Vagina (tissue), 2 donors: ENCODE measurements at places on chromosomes 3 and 15.

GRCh38 chr3:52681596-52681995, 4.1 kb downstream of the PBRM1 start:
- DNase-seq: no peak

GRCh38 chr3:94336046-94336753, 273.3 kb downstream of the NSUN3 start:
- DNase-seq: no peak

- DNase-seq: no peak
Observed at GRCh38 chr3:188233320-188233719, 79.4 kb downstream of the LPP start.

DNA sequence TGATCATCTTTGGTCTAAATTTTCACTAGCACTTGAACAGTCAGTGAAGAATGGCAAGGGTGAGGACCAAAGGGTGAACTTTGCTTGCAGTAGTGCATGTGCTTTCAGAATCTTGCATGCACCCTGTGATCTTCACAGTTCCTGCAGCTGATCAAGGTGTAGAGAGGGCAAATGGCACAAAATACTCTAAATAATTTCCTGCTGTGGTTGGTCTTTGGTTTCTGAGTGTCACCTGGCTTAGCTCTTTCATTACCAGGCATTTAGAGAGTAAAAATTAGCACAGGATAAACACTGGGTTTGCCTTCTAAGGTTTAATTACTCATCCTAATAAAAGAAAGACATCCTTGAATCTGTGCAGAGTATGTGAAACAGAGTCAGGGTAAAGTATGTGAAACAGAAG, 11.4 kb downstream of the TIPARP start:
- no peak for DNase-seq

DNA sequence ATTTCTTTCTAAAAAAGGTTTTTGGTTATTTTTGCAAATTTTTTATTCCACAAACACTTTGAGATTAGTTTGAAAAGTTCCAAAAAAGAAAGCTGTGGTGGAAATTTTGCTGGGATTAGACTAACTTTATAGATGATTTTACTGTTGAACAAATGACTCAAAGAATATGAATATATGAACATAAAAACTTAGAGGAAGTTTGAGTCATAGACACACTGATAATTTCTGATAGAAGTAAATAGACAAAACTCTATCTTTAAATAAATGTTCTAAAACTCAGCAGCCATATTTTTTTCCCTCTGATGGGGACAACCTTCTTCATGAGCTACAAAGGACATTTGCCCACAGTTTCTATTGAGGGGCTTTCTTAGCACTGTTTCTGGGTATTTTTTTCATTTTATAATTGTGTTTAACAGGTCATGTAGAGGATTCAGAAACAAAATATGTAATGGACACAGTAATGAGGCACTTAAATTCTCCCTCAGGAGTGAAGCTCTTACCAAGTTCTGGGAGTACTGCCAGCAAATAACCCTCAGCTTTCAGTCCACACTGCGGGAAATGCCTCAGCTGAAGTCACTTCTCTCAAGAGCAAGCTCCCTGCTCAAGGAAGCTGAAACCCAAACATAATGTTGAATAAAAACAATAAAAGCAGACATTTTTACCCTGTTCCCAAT, 157.6 kb downstream of the NFKBIZ start:
- DNase-seq: no peak

- no peak for DNase-seq
Observed at GRCh38 chr15:42130246-42130986, 26.0 kb downstream of the PLA2G4F start.

GRCh38 chr3:126946405-126946804, 36.5 kb upstream of the PLXNA1 start:
- no peak for DNase-seq

- DNase-seq: no peak
Observed at GRCh38 chr3:105119801-105120340, 246.8 kb upstream of the ALCAM start.

DNA sequence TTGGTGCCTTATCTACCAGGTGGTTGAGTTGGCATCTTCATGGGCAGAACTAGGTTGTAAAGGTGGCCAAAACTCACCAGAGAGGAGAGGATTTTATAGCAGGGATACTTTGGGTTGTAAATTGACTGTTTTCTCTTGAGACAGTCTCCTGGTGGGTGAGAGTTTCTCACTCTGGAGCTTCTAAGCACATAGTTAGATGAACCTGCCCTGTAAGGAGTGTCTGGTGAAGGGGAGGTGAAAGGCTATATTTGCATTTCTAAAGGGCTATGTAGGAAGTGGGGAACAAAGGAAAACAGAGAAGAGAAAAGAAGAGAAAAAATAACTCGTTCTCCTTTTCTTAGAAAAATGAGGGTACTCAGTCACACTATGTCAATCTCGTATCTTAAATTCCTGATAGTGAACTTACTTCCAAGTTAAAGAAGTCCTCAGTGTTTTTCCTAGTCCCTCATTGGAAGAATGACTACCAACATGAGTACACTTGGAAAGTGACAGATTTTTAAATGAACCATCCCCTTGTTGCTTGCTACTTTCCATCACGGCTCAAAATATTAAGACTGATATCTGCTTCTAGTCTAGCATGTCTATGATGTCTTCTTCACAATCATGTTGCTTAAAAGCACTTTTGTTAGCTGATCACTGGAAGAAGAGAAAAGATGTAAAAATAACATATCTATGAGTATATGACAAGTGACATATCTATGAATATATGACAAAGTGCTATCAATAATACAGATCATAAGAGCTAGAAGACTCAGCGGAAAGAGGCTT, 113.8 kb upstream of the P2RY1 start:
- DNase-seq: no peak

GRCh38 chr15:77753281-77753873, 120.7 kb upstream of the LINGO1 start:
- no peak for DNase-seq

DNA sequence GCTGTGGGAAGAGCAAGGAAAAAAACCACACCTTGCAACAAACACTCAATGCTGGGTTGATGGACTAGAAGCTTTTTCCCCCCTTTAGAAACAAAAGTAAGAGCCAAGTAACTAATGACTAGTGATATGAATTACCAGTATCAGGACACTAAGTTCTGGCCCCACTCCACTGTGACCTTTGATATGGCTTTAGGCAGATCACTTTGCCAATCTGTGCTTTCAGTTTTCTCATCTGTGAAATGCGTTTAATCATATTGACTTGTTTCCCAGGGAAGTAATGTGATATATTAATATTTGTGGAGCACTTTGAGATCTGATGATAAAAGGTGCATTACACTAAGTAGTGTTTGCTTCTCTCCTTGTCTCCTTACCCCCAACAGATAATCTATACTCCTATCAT, 319.3 kb upstream of the SATB1 start:
- DNase-seq: no peak

- DNase-seq: no peak
Observed at GRCh38 chr15:100468285-100468684, 60.5 kb downstream of the CERS3 start.

DNA sequence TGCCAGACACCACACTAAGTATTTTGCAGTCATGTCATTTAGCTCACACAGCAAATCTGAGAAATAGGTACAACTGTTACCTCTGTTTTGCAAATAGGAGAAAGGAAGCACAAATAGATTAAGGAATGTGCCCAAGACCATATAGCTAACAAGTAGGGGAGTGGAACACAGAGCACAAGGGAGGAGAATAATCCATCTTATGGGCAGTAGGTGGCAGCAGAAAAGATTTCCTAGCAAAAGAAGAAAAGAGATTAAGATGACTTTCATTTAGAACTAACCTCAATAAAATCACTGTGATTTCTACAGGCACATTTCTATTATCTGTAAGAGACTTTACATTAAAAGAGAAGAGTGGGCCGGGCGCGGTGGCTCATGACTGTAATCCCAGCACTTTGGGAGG, 49.1 kb downstream of the NR1I2 start:
- DNase-seq: no peak

DNA sequence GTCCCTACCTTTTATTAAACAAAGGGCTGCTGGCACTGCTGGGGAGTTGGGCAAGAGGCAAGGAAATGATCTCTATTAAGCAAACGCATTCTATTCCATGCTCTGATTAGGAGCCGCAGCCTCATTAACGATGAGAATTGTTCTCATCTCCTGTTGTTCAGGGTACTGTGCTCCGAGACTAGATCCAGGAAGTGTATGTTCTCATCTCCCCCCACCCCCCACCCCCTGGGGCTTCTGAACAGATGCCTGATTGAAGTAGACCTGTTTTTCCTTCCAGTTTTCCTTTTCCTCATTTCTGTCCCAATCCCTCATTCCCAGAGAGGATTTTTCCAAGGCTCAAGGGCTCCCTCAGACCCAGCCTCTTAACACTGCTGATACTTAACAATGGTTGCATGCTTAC, 81.6 kb upstream of the FEZF2 start:
- DNase-seq: no peak

- DNase-seq: no peak
Observed at GRCh38 chr3:62795978-62796657, 79.1 kb downstream of the CADPS start.

GRCh38 chr3:171055336-171056178, 29.0 kb upstream of the SLC2A2 start:
- DNase-seq: no peak

GRCh38 chr3:159763011-159763601, 225.5 kb upstream of the IL12A start:
- DNase-seq: no peak

- DNase-seq: no peak
Observed at GRCh38 chr15:99390667-99391066, 139.4 kb downstream of the LRRC28 start.

GRCh38 chr3:28906561-28907310, 374.1 kb upstream of the RBMS3 start:
- no peak for DNase-seq

GRCh38 chr15:71189718-71190117, 74.4 kb downstream of the THSD4 start:
- DNase-seq: no peak

- DNase-seq: no peak
Observed at GRCh38 chr3:52796411-52796810, 1.8 kb downstream of the ITIH3 start.

DNA sequence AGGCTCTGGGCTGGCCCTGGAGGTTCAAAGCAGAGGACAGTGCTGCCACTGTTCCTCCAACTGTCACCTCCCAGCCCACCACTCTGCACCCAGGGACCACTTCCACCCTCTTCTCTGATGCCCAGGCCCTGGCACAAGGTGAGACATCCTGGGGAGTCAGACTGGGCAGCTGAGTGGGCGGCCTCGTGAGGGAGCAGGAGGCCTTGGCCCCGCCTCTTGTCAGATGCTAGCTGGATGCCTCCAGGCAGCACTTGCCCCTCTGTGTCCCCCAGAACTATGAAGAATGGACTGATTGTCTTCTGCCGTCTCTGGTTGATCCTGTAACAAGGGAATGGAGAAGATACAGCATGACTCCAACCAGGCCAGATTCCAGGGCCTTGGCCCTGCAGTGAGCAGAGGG, 191.0 kb upstream of the LINGO1 start:
- no peak for DNase-seq

DNA sequence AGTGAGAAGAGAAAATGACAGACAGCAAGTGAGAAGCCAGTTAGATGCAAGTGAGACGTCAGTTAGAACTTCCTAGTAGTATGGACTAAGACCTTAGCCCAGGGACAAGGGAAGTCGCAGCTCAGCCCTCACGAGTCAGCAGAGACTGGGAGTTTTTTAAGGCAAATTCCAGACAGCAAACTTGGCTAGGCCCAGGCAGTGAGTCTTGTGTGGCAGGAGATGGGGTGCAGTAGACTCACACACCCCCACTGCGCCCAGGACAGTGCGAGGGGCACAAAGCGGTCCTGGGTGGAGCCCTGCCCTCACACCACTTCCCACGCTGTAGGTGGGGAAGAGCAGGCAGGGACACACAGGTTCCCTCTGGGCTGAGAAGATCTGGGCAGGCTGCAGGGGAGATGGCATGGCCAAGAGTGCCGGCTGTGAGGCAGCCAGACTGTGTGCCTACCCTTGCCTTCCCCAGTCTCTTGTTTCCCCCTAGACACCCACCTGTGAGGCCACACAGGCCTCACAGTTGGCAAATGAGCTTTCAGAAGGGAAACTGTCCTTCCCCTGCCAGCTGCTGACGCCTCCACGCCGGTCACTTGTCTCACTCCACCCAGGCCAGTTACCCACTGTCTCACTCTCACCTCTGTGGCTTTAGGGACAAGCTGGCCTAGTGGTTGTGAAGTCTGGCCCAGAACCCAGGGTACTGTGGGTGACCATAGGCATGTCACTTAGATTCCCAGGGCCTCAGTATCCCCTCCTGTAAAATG, 13.7 kb upstream of the PRKCD start:
- DNase-seq: no peak

DNA sequence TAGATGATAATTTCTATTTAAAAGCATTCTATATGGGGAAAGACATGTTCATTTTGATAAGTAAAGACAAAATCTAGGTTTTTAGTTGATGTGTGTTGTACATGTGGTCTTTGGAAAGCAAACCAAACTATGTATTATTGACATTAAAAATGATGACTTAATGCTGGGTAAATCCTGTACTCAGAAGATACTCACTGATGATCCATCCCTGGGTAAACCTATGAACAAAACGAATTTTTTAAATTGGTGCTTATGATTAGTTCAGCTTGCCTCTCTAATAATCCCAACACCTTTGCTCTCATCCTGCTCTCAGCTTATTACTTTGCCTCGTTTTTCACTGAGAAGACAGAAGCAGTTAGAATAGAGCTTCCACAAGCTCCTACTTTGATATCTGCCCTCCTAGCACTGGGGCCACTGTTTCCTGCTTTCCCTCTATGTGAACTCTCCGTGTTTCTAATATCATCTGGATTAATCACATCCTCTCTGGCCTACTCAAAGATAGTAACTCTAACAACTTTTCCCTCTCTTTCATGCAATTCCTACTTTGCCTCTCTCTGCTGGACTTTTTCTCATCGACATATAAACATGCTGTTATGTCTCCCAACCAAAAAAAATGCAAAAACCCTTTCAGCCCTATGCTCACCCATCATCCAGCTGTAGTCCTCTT, 29.3 kb downstream of the RARRES1 start:
- DNase-seq: no peak

GRCh38 chr15:99605490-99605931, 39.7 kb downstream of the MEF2A start:
- no peak for DNase-seq

DNA sequence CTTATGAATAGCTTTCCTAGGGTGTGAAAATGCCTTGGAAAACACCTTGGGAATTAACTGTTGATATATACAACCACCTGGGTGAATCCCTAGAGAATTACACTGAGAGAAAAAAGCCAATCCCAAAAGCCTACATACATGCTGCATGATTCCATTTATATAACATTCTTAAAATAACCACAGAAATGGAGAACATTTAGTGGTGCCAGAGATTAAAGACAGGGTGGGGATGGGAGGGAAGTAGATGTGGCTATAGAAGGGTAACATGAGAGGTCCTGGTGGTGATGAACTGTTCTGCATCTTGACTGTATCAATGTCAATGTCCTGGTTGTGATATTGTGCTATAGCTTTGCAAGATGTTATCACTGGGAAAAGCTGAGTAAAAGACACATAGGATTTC, 291.0 kb downstream of the CLSTN2 start:
- no peak for DNase-seq

GRCh38 chr3:59839283-59839682, 789.5 kb upstream of the CFAP20DC start:
- DNase-seq: no peak

- no peak for DNase-seq
Observed at GRCh38 chr15:56272454-56272853, 28.8 kb upstream of the RFX7 start.

GRCh38 chr15:65767895-65768294, 24.2 kb downstream of the DENND4A start:
- no peak for DNase-seq

GRCh38 chr15:75228787-75229186, 27.1 kb downstream of the C15orf39 start:
- DNase-seq: no peak

- DNase-seq: no peak
Observed at GRCh38 chr15:65008983-65009382, 19.3 kb upstream of the SPG21 start.

- DNase-seq: no peak
Observed at GRCh38 chr15:51721199-51721960, 16.1 kb downstream of the LYSMD2 start.
